AG04450 (cell line): ENCODE measurements at places on chromosomes 12 and 14.

- DNase-seq: no peak
Measured at GRCh38 chr14:56460469-56460868, 119.1 kb upstream of the TMEM260 start.

GRCh38 chr14:89915114-89915878, 39.2 kb downstream of the EFCAB11 start:
- no peak for DNase-seq

GRCh38 chr14:58964598-58964928, 223.9 kb upstream of the DAAM1 start:
- DNase-seq: no peak

- DNase-seq: no peak
Measured at GRCh38 chr12:91561958-91562325, 379.3 kb upstream of the DCN start.

GRCh38 chr12:112586148-112586783, 167.5 kb downstream of the PTPN11 start:
- no peak for DNase-seq

DNA sequence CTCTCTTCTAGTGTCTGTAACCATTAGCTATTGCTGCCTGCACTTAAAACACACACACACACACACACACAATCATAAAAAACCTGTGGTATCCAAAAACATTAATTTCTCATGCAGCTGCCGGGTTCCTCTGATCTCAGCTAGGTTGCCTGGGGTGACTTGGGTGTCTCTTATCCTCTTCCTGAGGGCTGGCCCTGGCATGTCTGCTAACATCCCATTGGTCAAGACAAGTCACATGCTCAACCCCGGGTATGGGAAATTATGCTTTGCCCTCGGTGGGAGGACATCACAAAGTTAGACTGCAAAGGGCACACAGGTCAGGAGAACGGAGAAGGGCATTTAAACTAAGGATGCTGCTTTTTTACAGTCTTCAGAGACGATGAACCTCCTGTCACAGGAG, 55.7 kb downstream of the TRPV4 start:
- DNase-seq: no peak

- no peak for DNase-seq
Measured at GRCh38 chr14:100401792-100402191, 78.7 kb downstream of the SLC25A47 start.

DNA sequence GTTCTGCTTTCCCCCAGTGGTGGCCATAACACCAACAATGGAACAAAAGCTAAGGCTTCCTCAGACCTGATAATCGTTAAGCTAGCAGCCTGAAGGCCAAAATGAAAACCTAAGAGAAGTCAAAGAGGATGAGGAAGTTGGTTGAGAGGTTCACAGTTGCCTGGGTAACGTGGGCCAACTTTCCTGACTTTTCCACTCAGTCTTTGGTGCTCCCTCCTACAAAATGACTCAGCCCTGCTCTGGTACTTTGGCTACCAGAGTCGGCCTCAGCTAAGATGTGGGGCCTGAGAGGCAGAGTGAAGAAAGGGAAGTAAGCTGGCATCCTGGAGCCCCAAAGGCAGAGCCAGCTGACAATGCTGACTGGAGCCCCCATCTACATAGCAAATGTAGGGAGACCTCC, 14.9 kb upstream of the FKBP11 start:
- DNase-seq: no peak

GRCh38 chr14:62428429-62429203, 616.6 kb downstream of the KCNH5 start:
- DNase-seq: no peak

- DNase-seq: no peak
Measured at GRCh38 chr12:70240673-70241072, 2.6 kb upstream of the CNOT2 start.
